AG20443 (cell line): ENCODE measurements at places on chromosomes 13 and 19.

GRCh38 chr13:48123812-48124211, 28.9 kb upstream of the MED4 start:
- no peak for DNase-seq

GRCh38 chr13:22201375-22201925, 530.6 kb downstream of the FGF9 start:
- DNase-seq = no peak

GRCh38 chr13:53237696-53238095, 209.1 kb downstream of the OLFM4 start:
- no peak for DNase-seq

DNA sequence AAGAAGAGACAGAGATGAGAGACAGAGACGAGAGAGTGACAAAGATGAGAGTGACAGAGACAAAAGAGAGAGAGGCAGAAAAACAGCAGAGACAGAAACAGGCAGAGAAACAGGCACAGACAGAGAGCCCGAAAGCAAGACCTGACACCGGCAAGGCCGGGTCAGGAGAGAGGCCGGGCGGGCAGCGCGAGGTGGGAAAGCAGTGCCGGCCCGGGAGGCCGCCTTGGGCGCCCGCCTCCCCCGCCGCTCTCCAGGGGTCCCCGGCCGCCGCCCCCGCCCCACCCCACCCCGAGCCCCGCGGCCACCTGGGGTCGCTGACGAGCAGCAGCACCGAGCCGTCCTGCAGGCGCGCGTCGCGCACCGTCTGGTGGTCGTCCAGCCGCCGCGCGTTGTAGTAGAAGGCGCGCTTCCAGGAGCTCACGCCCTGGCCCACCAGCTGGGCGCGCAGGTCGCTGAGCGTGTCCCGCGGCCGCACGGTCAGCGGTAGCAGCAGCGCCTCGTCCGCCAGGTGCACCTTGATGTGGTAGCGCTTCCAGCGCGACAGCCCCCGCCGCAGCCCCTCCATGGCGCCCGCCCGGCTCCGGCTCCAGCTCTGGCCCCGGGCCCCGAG, at the start of gene TINCR:
Gene TINCR (minus strand): TSS at position 594 of the 610 bp plus-strand sequence.
- DNase-seq = no peak

- DNase-seq = no peak
Observed at GRCh38 chr13:105788530-105788929, 746.9 kb downstream of the EFNB2 start.

GRCh38 chr13:103039183-103039582, 27.0 kb downstream of the SLC10A2 start:
- DNase-seq = no peak

- peak; percentile 3 for DNase-seq
Observed at GRCh38 chr19:3979674-3980352, 5.5 kb downstream of the EEF2 start.

- DNase-seq = no peak
Observed at GRCh38 chr19:16566161-16566560, 6.1 kb downstream of the SLC35E1 start.

- DNase-seq = no peak
Observed at GRCh38 chr19:52336791-52337381, 843 bp downstream of the ZNF610 start.

- no peak for DNase-seq
Observed at GRCh38 chr19:11098327-11098726, 9.1 kb downstream of the LDLR start.

- DNase-seq = no peak
Observed at GRCh38 chr13:50366488-50367174, 351.4 kb downstream of the KCNRG start.

GRCh38 chr19:53909471-53910169, 542 bp downstream of the CACNG7 start:
- DNase-seq = no peak

- no peak for DNase-seq
Observed at GRCh38 chr13:105764486-105764885, 771.0 kb downstream of the EFNB2 start.
